ENCODE measurements at places on chromosomes 3 and 15.
A peak's percentile ranks its signal among the peaks of the same experiment; 100 is the strongest.

DNA sequence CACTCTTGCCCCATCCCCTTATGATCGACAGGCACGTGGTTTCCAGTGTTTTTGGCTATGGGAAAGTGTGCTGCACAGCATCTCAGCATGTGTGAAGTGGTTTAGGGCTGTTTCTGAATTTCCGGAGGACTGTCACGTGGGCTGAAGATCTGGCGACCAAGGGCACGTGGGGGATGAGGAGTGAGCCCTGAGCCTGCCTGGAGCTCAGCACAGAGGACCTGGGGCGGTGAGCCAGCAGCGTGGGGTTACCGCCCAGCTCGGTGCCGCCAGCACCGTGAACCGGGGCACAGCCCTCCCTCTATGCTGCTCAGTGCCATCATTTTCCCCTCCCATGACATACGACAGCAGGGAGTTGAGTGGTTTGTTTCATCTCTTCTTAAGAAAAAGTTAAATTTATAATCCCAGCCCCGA lies 150.2 kb downstream of the DNAJB8 start:
- no peaks in the 10 kb centered on the region for H3K27me3 ChIP-seq
- peak overlapping the region; percentile 46 for H3K27ac ChIP-seq
- peak; percentile 25 for DNase-seq

DNA sequence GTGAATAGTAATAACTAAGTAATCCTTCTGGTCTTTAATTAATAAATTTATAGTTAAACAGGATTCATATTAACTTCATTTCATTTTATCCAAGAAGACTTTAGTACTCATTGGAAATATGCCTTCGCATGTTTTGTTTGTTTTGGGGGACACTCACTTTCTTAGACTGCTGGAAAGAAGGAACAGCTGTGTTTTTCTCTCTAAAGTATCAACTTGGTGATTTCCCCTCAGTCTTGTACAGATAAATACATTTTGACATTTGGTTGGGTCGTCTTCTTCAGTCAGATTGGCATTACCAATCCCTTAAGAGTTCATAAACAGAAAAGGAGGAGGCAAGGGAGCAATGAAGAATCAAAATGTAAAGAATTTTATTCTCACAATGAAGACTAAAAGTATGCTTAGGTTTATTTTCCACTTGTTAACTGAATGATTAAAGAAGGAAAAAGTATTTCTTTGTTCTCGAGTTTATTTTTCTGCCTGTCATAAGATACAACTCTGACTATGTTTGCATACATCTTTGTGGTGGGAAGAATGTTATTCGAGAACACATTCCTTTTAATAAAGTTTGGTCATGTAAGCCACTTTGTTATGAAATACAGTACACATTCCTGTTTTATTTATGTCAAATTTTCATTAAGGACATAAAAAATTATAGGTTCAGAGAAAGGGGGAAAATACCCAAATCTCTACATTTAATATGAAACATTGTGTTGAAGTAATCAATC lies 140.2 kb downstream of the GMNC start:
- DNase-seq, result no peak
- no peaks in the 10 kb centered on the region for H3K4me1 ChIP-seq
- H3K27ac ChIP-seq, result no peak overlapping the region
- H3K4me3 ChIP-seq, result no peak overlapping the region

DNA sequence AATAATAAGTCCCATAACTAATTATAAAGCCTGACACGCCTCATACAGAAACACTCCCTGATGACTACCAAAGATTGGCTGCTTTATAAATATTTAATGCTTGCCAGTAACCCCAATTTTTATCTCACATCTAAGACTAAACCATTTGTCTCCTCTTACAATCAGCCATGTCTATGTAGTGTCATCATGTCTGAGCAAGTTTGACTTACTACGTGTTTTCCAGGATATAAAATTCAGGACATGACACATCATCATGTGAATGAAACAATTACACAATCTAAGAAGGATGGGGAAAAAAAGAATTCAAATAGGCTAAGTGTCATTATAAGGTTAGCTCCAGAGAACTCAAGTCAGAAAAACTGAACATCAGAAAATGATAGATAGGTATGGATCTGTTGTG lies 208.7 kb downstream of the MECOM start:
- H3K4me1 ChIP-seq, result no peaks in the 10 kb centered on the region
- H3K36me3 ChIP-seq, result no peaks in the 10 kb centered on the region
- no peak for DNase-seq
- no peak overlapping the region for H3K4me3 ChIP-seq
- no peak overlapping the region for H3K27ac ChIP-seq

DNA sequence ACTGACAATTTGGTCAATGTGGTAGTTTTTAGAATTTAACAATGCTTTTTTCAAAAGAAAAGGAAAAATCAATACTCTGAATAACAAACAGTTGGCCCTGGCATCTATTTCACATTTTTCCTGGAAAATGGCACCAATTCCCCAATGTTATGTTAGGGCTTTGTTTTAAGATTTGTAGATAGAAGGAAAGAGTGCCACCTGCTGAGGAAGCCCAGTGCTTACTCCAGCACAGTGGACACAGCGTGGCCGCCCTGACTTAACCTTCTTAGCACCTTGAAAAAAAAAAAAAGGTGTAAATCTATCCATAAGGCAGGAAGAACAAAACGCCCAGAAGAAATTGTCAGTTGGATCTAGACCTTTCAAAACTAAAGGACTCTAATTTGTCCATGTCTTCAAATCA lies 110.7 kb upstream of the CNTN4 start:
- no peaks in the 10 kb centered on the region for H3K27me3 ChIP-seq
- H3K4me1 ChIP-seq, result no peaks in the 10 kb centered on the region
- no peaks in the 10 kb centered on the region for H3K36me3 ChIP-seq
- H3K27ac ChIP-seq, result no peak overlapping the region
- DNase-seq, result no peak

DNA sequence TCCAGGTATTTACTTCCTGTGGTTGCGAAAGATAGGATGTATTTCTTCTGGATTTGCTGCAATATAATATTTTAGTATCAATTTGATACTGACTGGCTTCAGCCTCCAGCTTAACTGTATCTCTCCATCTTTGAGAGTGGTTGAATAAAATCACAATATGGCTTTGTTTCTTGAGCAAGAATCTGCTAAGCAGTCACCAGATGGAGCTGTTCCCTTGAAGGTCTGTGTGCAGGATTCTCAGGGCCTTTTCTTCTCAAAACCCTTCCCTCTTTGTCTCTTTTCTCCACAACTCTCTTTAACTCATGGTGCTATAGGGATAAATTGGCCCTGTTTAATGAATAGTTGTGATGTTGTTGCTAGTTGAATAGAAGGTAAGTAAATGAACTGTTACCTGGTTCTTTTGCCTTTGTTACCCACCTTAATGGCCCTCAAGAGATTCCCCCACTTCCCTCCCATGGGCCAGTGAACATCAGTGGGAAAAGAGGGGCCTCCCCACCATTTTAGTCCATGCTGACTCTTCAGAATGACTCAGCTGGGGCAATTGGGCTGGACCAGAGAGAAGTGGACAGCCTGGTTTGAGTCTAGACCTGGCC lies 34.8 kb upstream of the RAB6B start:
- H3K27ac ChIP-seq, result no peak overlapping the region
- H3K36me3 ChIP-seq, result no peaks in the 10 kb centered on the region
- no peak for DNase-seq
